ENCODE measurements at places on chromosomes 6 and 20.

GRCh38 chr6:49743429-49743828 lies 759 bp downstream of the CRISP3 start:
- no peak for DNase-seq

GRCh38 chr6:122713138-122713537 lies 66.4 kb upstream of the FABP7 start:
- no peak for DNase-seq

DNA sequence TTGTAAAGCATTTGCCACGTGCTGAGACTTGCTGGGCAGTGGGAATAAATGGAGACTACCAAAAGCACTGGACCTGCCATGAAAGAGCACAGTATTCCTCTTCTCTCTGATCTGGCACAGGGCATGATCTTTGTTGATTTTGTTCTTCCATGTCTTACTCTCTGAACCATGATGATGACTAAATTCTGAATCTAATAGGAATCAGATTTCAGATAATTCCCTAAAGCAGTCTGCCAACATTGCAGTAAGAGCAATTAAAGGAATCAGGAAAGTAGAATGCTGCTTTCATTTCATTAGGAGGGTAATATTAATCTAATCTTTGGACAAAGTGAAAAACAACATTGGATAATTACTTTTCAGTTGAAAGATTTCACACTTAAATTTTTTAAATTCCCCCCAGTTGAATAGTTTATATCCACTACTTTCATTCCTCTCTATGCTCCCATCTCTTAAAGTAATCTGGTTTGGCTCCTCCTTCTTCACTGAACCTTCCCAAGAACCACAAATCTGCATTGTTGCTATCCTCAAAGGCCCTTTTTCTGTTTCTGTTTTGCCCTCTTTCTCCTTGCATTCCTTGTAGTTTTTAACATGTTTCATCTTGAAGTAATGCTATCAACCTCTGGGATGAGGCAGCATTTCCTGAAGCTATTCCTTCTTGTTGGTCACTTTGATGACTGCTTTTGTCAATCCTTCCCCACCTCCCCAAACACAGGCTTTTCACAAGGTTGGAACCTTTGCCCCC lies 243.2 kb upstream of the TENT5A start:
- no peak for DNase-seq

DNA sequence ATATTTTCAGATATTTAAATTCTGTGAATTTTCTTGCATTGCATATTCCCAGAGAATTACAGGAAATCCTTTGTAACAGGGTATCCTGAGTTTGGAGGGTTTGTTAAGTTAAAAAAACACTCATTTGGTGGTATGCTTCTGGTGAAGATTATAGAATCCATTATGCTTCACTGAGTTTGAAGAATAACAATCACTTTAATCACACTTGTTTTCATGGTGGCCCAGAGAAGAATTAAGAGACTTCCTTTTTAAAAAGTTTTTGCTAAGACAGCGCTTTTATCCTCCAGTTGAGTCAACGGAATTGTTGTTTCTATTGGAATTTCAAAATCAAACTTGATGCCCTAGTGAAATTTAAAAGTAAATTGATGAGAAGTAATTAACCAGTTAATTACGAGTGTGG lies 17.4 kb downstream of the PLEKHG1 start:
- DNase-seq = no peak

GRCh38 chr20:52103913-52104545 lies 87.5 kb downstream of the ZFP64 start:
- no peak for DNase-seq

DNA sequence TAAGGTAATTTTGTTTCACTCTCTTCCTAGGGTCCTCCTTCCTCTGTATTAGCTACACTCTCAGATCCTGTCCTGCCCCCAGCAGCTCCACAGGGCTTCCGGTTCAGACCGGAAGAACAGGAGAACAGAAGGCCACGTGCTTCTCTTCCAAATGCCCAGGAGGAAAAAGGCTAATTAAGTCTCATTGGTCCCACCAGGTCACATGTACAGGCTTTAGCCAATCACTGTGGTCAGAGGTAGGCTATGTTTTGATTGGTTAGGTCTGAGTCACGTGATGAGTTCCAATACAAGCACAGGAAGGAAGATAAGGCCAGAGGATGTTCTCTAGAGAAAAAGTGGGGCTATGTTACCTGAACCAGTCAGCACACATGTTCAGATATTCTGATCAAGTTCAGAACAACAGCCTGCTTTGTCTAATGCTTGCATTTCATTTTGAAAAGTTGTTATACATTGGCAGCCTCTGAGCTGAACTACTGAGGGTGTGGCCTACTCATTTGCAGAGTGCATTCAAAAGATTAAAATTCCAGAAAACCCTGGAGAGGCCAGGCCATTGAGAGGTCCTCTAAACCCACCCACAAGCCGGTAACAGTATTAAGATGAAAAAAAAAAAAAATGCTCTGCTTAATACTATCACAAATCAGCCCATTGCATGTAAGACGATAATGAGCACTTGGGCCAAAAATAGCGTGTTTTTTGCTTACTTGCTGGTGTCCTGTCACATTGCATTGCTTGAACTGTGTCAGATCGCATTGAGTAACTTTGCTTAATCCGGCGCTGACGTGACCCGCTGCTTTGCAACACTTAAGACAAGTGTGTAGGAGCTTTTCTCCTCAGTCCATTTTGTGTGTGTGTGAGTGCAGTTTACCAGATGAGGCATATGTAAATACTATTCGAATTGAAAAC lies 170.3 kb downstream of the TSHZ2 start:
- no peak for DNase-seq

GRCh38 chr6:166814390-166814789 lies 142.0 kb downstream of the RNASET2 start:
- DNase-seq = no peak

- no peak for DNase-seq
Observed at GRCh38 chr20:39480276-39481043, 518.3 kb downstream of the DHX35 start.

GRCh38 chr6:90425161-90425641 lies 128.6 kb upstream of the BACH2 start:
- DNase-seq = no peak

DNA sequence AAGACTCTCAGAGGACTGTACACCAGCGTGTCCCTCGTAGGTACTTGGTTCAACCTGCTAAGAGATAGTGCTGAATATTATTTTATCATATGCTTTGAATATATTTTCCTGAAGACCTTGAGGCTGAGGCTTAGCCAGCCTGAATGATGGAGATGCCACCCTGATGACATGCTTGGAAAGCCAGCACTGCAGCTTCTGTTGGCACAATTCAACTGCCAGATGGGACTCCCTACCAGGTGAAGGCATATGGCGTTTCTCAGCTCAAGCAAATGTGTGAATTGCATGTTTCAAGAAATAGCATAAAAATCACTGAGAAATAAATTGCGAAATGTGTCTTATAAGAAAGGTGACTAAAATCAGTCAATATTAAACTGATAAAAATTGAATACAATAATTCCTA lies 228.1 kb upstream of the CST7 start:
- DNase-seq = no peak

- no peak for DNase-seq
Observed at GRCh38 chr6:107811591-107812218, 12.4 kb downstream of the SCML4 start.

GRCh38 chr6:67535946-67536345 lies 1099.1 kb upstream of the ADGRB3 start:
- DNase-seq = no peak

DNA sequence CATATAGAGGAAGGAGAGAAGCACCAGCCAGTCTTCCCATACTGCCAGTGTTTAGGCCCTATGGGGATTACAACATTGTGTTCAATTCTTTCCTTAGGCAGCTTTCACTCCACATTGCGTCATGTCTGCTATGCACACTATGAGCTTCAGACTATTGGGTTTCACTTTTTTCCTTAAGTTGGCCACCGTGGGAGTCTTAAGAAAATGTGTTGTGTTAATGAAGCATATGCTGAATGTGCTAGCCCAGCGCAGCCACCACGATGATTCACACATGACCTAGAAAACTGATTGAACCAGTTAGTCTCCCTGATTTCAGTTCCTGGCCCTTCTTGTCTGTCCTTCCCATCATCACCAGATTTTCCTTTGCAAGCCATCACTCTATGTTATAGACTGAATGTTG lies 21.5 kb downstream of the TUBB2B start:
- no peak for DNase-seq

- DNase-seq = no peak
Observed at GRCh38 chr6:91476000-91476399, 889.1 kb upstream of the MAP3K7 start.

DNA sequence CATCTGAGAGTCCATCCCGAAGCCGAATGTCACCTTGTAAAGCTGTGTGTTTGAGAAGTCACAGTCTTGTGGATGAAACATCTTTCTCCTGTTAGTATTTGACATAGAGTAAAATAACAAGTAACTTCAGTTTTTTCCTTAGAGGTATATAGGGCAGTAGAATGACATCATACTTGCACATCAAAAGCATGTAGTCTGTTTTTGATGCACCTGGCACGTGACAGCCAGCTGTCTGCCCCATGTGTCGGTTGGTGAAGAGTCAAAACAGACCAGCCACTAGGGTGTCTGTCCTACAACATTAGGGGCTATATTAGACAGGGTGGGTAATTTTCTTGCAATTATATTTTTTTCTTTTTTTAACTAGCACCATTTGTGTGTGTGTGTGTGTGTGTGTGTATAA lies 70.2 kb downstream of the SNX9 start:
- no peak for DNase-seq

DNA sequence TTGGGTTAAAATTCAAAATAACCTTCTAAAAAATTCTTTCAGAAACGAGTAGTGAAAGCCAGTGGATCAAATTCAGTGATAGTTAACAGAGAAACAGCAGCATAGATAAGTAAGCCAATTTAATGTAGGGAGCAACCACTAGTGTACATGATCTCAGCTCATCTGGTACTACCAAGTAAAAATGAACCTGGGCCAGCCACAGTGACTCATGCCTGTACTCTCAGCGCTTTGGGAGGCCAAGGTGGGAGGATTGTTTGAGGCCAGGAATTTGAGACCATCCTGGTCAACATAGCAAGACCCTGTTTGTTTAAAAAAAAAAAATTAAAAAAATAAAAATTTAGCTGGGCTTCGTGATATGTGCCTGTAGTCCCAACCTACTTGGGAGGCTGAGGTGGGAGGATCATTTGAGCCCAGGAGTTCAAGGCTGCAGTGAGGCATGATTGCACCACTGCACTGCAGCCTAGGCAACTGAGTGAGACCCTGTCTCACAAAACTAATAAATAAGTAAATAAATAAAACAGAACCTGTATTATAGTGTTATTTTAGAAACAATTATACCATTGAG lies 32.4 kb downstream of the CBFA2T2 start:
- no peak for DNase-seq

- DNase-seq = no peak
Observed at GRCh38 chr6:111267764-111268333, 180.5 kb downstream of the SLC16A10 start.

DNA sequence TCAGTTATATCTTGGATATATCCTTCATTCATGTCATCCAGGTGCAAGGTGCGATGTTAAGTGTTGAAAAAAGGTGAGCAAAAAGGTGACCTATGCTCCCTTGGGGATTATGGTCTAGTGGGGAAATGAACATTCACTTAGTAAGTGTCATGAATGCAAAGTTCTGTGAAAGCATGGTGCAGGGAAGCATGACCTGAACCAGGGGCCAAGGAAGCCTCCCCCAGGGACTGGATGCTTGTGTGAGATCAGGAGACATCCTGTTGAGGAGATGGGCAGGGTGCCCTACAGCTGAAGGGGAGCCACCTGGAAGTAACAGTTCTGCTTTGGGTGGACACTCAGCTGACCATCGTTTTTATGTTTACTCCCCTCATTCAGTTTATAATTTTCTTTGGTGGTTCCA lies 179.5 kb downstream of the SYNDIG1 start:
- DNase-seq = no peak

- no peak for DNase-seq
Observed at GRCh38 chr6:25930532-25931410, at the start of gene SLC17A2. TSS of gene SLC17A2 (minus strand) at chr6:25930691. CDS start at chr6:25925796, 4,895 bp downstream.

DNA sequence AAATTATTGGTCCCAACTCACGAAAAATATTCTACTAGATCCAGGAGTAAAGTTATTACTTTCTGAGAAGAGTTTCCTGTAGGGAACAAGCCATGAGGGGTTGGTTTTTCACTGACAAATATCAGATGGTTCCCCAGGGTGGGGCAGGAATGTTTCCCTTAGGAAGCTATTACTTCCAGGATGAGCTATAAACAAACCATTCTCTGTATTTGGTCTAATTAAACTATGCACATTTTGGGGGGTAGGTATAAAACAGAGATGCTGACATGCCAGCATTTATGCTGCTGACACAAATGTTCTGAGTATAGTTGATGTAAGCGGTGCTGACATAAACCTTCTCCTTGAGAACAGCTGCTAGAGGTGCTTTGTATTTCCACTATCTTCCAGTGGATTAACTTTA lies 54.2 kb downstream of the OGFRL1 start:
- DNase-seq = no peak

DNA sequence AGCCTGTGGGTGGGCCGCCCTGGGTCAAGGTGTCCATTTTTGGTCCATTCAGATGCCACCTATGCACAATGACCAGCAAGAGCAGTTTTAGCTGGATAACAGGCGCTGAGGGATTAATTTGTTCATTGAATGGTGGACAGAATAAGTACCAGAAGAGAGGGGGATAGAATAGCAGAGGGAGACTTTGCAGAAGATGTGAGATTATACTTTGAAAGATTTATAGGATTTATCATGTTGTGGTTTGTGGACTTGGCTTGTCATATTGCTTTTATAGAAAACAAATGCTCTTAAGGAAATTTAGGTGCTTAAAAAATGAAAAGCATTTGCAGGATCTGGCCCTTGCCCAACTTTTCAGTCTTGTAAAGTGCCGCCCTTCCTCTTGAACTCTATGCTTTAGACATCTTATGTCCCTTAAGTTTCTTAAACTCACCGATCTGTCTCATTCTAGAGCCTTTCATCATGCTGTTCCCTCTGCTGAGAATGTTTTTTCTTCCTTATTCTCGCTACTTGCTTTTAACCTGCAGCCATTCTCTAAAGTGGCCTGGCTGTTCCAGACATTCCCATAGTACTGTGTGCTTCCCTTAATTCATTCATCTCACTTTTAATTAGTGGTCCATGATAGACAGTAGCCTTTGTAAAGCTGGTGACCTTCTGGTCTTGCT lies 42.5 kb downstream of the CD109 start:
- DNase-seq = no peak

DNA sequence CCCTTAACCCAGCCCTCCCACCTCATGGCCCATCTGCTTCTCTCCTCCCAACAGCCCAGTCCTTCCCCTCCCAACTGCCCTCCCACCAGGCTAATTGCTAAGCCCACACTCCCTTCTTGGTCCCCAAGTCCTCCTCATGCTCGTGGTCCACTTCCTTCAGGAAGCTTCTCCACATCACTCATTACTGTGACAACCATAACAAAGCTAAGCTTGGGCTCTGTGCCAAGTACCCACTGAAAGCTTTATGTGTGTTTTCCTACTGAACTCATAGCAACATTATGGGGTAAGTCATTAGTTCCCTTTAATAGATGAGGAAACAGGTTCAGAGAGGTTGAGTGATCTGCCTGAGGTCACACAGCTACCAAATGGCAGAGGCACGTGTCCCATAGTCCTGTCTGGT lies 16.2 kb downstream of the FRS3 start:
- no peak for DNase-seq

- DNase-seq = no peak
Observed at GRCh38 chr6:155432293-155432692, 23.3 kb downstream of the NOX3 start.

- no peak for DNase-seq
Observed at GRCh38 chr6:5936631-5937030, 70.1 kb downstream of the NRN1 start.

Measured in esophagus squamous epithelium (tissue), 5 donors.